ENCODE measurements at places on chromosomes 6 and 20.
A peak's percentile ranks its signal among the peaks of the same experiment; 100 is the strongest.

GRCh38 chr6:41475164-41475563, 71.0 kb upstream of the FOXP4 start:
- DNase-seq: no peak

DNA sequence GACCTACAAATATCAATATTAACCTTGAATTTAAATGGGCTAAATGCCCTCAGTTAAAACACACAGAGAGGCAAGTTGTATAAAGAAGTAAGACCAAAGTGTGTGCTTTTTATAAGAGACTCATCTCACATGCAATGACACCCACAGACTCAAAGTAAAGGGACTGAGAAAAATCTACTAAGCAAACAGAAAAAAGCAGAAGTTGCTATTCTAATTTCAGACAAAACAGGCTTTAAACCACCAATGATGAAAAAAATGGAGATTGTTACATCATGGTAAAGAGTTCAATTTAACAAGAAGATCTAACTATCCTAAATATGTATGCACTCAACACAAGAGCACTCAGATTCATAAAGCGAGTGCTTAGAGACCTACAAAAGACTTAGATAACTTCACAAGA, 741.9 kb upstream of the MARCKS start:
- DNase-seq: no peak

DNA sequence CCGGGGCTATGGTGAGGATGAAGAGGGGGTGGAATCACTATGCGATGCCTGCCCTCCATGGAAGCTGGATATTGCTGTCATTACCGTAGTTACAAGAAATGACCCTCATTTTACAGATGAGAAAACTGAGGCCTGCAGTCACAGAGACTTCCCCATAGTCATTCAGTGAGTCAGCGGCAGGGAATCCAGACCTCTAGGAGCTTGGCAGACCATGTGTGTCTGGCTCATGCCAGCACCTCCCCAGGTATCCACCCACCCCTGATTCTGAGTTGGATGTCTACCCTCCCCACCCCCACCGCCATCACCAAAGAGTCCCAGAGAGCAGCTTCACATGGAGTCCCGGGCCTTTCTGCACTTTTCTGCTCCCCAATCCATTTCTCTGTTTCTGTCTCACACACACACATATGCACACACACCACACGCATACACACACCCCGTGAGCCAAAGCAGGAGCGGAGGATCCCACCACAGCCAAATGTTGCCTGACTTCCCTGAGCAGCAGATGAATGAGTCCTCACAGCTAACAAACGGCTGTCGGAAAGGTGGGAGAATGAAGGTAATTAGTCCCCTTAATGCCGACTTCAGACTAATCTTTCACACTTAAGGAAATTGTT, 24.8 kb downstream of the CDH22 start:
- no peak for DNase-seq

DNA sequence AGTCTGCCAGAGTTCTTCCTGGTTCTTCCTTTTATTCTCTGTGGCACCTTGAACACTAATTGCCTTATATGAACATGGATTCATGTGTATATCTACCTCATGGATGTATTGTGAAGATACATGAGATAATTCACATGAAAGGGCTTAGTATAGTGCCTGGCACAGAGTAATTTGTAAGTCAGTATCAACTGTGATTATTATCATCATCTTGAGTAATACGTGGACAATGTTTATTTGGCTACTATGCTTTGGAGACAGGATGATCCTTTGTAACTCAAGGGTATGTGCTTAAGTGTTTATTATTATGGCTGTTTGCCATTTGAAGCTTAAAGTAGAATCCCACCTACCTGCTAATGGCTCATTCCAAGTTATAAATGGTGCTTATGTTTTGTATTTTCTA, 16.0 kb downstream of the DOP1A start:
- no peak for DNase-seq

DNA sequence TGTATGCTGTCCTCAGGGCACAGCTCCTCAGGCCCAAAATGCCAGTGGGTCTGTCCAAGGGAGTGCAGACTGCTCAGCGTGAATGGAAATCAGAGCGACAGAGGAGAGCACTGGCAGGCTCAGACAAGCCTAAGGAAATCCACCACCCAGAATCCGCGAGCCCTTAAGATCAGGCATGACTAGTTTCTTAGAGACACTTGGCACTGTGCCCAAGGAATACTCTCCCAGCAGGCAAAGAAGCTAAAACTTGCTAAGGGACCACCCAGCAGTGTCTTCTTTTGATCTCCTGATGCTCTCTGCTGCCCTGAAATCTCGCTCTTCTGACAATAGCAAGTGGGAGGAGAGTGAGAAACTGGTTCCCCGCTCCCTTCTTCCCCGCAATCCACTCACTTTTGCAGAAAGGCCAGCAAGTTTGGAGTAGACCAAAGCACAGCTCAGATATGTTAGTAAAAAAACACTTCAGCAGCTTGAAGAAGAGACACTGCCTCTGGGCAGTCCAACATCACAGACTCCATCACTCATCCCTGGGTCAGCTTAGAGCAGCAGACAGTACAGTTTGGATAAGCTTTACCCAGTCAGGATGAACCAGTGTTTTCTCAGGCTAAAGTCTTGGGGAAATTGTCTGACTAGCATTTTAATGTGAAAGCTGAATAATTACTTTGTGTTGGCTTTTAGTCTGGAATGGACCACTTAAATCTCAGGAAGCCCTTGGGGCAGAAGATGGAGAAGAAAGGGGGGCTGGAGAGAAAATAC, 32.4 kb downstream of the TRAF3IP2 start:
- DNase-seq: no peak

DNA sequence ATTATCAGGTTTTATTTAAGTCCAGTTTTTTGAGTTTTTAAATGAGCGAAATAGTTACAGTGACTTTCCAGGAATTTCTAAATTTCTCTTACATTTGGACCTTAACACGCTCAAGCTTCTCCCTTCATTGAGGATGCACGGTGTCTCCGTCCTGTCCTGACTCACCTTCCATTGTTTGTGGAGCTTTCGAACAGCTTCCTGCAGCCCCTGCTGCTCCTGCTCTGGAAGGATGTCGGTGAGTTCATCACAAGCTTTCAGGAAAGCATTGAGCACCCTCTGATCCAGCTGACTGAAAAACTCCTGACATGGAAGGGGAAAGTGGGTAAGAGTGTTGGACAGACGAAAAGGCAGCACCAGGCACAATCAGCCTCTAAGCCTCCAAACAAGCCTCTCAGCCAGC, 183.7 kb downstream of the SYNE1 start:
- DNase-seq: no peak

- no peak for DNase-seq
Observed at GRCh38 chr6:3455147-3455568, 1.7 kb downstream of the SLC22A23 start.

- DNase-seq: no peak
Observed at GRCh38 chr6:51626391-51626790, 461.0 kb downstream of the PKHD1 start.

- DNase-seq: no peak
Observed at GRCh38 chr6:8108031-8108660, 5.8 kb upstream of the EEF1E1 start.

DNA sequence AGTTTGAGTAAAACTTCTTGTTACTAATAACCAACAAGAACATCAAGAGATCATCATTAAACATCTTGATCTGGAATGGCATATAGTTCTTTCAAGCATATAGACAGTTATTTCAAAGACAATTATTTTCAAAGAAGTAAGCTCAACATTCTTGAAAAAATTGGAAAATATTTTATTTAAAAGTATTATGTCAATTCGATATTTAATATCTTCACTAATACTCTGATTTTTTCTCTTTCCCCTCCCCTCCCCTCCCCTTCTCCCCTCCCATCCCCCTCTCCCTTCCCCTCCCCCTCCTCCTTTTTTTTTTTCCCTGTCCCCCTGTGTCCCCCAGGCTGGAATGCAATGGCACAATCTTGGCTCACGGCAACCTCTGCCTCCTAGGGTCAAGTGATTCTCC, 82.8 kb downstream of the SASH1 start:
- no peak for DNase-seq

GRCh38 chr20:40305303-40305702, 383.7 kb downstream of the MAFB start:
- DNase-seq: no peak

- DNase-seq: no peak
Observed at GRCh38 chr20:1468117-1468624, 1.5 kb upstream of the NSFL1C start.

DNA sequence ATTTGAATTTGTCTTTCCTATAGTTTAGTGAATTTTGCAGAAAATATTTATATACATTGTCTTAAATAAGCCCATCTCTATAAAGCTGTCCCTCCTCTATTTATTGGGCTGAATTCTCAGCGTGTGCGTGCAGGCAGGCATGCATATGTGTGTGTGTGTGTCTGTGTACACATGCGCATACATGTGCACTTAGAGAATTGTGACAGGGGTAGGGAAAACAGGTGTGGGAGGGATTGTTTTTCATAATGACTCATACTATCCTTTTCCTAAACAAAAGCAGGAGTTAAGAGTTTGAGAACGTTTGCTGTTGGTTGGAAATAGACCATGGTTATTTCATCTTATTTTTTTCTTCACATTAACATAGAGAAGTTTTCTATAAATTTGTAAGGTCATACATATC, 43.4 kb upstream of the FABP7 start:
- no peak for DNase-seq

- peak; percentile 34 for DNase-seq
Observed at GRCh38 chr6:99241905-99242534, 107.5 kb downstream of the FAXC start.

DNA sequence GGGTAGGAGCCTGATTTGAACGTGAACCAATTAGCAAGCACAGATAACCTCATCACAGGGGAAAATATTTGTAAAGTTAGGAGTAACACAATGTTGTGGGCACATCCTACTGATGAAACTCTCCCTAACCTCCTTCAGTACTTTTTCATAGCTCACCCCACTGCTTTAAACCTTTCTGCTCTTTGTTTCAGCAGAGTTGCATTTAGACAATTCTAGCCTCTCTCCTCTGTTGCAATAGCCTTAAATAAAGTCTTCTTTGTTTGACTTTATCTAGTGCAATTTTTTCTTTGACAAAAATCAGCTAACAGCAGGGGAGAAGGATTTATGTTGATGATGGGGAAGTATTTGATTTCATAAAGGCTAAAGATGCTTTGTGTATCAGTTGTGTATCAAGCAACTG, 14.1 kb downstream of the C6orf141 start:
- DNase-seq: no peak

DNA sequence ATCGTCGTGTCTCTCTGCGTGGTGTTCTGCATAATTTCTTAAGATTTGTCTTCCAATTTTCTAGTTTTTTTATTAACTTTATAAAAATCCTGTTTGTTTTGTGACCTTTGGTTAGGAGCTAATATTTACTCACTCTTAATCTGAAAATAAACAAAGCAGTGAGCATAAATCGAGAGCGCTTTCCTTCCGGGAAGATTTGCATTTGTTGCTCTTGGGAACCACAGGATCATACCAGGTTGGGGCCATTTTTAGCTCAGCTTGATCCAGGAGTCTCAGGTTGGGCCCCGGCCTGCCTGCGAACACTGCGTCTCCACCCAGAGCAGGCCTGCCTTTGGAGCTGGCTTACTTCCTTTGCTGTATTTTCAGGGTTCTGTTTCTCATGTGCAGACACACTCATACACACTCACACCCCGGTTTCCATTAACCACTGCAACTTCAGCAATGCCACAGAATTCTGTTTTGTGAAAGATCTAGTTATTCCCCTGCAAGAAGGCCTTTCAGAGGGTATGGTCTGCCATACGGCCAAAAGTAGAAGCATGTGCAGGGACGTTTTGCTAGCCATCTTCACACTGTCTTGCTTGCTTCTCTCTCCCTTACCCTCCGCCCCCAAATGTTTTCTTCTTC, 17.3 kb downstream of the BPHL start:
- DNase-seq: no peak

DNA sequence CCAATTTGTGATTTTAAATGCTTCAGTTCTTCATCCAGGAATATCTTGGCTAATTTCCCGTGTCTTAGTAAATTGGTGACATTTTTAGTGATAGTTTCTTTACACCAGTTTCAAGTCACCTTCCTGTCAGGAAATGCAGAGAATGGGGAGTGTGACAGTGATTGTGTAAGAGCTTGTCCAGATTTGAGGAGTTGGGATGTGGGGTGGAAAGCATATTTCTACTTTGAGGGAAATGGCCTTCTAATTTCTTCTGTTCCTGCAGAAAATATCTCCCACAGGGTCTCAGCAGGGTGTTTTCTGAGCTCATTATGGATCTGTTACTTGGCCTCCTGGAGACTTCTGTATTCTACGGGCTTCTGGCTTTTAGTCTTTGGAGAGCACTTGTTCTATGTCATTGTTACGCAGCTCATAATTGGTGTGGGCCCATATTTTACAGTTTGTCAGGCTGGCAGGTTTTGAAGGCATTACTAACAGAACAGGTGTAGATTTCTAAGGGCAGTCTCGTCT, 65.6 kb downstream of the TMEM200A start:
- DNase-seq: no peak

DNA sequence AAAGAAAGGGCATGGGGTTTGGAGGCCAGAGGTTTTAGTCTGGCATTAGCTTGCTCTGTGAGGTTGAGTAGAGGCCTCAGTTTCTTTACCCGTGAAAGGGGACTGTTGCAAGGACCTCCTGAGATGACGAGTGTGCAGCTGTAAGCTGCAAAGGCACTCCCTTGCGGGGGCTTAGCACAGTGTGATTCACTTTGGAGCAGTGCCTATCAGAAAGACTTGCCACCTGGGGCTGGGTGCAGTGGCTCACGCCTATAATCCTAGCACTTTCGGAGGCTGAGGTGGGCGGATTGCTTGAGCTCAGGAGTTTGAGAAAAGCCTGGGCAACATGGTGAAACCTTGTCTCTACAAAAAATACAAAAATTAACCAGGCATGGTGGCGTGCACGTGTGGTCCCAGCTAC, 7.5 kb upstream of the BAK1 start:
- no peak for DNase-seq

DNA sequence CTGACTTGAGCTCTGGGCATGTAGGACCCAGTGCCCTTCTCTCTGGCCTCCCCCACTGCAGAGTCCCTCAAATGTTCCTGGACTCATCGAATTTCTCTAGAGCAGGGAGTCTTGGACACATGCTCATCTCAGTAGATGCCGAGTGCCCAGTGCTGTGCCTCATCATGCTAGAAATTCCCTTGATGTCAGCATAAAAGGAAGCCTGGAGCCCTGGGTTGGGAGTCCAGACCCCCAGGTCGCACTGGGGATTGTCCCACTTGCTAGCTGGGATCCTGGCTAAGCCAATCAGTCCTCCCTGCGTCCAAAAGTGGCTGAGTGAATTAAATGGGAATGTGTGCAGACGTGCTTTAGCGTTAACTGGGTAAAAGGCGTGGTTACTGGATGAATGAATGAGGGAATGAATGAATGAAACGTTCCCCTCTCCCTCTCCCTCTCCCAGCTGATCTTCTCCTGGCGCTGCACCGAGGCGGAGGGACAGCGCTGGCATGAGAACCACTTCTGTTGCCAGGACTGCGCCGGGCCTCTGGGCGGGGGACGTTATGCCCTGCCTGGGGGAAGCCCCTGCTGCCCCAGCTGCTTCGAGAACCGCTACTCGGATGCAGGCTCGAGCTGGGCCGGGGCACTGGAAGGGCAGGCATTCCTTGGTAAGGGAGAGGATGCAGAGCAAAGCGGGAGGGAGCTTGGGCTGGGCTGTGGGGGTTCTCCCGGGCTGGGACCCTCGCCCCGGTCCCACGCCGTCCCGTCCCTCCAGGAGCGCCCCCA, 1.6 kb upstream of the TOMM6 start:
- no peak for DNase-seq

- DNase-seq: no peak
Observed at GRCh38 chr6:14738933-14739332, 506.9 kb upstream of the JARID2 start.

GRCh38 chr6:11317885-11318771, 85.7 kb upstream of the NEDD9 start:
- peak; percentile 77 for DNase-seq

Data from GM13977 (cell line).